ENCODE measurements at places on chromosomes 16 and 17.
A peak's percentile ranks its signal among the peaks of the same experiment; 100 is the strongest.

GRCh38 chr17:81365148-81365600 lies 30.1 kb upstream of the BAHCC1 start:
- no peak for DNase-seq

DNA sequence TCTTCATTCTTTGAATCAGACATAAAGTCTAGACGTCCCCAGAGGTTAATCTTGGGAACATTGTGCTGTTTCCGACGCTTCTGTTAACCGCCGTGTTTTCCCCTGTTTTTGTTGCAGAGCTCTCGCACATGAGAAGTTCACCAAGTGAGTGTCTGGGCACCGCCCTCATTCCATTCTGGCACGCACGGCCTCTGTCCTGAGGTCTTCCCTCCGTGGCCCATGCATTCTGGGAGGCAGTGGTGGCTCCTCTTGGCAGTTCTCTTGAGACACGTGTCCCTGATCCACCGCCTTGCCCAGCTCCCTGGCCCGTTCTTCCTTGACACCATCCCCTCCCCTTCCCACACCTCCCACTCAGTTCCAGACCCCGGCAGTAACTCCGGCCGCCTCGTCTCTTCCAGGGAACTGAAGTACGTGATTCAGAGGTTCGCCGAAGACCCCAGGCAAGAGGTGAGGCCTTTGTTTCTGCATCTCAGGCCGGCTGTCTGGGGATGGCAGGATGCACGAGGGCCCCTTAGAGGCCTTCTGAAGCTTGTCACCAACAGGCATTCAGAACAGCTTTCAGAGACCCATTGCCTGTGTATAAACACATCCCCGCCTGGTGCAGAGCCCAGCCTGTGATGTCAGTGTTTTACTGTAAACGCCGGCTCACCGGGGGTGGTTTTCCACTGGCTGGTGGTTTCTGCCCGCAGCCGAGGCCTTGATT lies 85.9 kb upstream of the PLCG2 start:
- peak; percentile 68 for DNase-seq

DNA sequence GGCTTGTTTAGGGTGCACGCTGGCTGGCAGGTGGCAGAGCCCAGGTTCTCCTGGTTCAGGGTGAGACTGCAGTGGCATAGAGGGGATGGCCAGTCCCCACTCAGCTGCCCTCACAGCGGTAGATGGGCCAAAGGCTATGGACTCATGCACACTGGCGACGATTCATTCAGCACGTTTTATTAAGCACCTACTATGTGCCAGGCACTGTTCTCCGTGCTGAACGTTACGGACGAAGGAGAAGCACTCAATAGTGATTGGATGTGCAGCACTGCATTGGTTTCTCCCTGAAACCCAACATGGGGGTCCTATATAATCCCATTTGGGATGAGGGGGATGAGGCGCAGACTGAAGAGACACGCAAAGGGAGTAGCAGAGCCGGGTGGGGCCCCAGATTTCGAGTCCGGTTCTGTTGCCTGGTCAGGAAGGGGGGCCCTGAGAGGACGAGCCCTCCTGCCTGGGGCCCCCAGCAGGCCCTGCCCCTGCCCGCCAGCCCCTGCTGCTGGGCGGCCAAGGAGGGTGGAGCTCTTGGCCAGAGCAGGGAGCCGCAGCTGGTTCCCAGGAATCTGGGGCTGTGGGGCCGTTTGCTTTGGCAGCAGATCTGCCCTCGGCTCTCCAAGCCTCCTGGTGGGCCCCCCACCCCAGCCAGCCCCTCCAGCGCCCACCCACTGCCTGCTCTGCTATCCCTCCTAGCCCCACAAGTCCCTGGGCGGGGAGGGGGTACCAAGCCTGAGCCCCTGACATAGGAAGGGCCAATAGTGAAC lies 8.8 kb downstream of the GLIS2 start:
- no peak for DNase-seq

DNA sequence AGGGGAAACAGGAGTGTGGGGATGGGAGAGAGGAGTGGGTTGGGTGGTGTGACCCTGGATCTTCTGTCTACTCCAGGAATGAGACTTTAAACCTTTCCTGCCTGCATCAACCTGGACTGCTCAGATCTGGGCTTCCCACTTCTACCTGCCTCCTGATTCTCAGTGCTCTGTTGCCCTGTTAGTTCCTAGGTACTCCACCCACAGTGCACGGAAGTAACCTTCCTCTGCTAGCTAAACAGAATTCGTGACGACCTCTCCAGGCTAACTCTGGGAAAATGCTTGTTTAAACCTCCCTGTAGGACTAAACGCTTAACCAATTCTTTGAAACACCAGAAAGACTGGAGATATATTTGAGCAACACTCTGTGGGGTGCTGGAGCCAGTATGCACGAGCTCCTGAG lies 83.4 kb upstream of the CLEC3A start:
- no peak for DNase-seq

GRCh38 chr16:79964104-79964503 lies 363.6 kb upstream of the MAF start:
- DNase-seq, result no peak

DNA sequence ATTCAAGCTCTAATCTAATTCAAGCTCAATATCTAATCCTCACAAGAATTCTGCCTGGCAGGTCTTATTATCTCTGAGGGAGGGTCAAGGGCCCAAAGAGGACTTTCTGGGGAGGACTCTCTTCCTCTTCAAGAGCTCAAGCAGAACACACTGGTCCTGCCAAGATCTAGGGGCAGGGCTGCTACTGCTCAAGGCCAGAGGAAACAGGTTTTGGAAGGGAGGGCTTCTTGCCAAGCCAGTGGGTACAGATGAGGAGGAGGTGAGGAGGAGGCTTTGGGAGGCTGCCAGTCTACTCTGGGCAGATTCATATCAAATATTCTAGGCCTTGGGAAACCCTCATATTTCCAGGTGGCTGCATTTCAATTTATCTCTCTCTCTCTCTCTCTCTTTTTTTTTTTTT lies 51.8 kb upstream of the IL34 start:
- no peak for DNase-seq

- DNase-seq, result no peak
Measured at GRCh38 chr17:1027044-1027443, 30.1 kb downstream of the TIMM22 start.

DNA sequence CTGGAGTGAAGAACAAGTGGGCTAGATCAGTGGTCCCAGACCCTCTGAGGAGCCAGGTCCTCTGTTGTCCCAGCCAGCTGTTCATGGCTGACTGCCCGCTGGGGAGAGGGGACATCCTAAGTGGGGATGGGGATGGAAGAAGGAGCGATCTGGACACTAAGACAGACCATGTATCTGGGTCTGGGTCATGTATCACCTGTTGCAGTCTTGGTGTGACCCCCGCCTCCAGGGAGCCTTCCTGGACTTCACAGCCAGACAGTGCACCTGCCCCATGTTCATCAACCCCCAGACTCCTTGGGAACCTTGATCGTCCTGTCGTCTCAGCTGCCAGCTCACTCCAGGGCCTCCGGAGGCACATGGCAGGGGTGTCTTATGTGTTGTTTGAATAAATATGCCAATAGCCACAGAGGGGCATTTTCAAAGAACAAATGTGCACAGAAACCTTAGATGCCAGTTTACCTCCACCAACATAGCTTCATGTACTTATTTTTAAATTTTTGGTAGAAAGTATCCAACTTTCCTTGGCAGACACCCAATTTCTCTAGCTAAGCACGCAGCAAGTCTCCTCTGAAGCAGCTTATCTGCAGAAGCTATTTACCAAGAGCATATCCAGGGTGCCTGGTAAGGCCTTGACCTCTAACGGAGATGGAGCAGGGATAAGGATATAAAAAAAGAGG lies 43.2 kb downstream of the CRISPLD2 start:
- no peak for DNase-seq

- no peak for DNase-seq
Measured at GRCh38 chr17:74165797-74166365, 37.6 kb upstream of the RPL38 start.

GRCh38 chr16:8900343-8900742 lies 18.2 kb downstream of the LITAFD start:
- DNase-seq, result no peak

GRCh38 chr17:21036361-21036881 lies 6.4 kb downstream of the USP22 start:
- no peak for DNase-seq

- no peak for DNase-seq
Measured at GRCh38 chr16:30983289-30983889, 1.6 kb upstream of the HSD3B7 start.

GRCh38 chr17:13403982-13404946 lies 197.5 kb downstream of the HS3ST3A1 start:
- DNase-seq, result no peak

- no peak for DNase-seq
Measured at GRCh38 chr17:57459286-57459915, 203.1 kb downstream of the MSI2 start.

DNA sequence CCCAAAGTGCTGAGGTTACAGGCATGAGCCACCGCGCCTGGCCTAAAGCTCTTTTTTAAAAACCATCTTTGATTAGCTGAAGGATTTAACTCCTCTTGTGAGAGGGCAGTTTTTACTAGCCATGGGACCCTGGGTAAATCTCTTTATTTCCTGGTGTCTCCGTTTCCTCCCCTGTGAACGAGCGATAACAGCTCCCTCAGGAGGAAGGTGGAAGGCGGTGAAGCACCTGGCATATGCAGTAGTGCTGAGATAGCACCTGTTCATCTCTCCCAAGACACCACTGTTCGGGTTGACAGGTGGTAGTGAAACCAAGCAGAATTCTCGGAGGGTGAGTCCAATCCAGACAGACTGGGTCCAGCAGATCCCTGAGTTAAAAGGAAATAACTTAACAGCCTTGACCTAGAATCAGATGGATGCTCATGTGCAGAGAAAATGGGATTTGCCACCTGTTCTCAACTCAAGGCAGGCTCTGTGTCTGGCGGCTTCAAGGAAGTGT lies 86.2 kb downstream of the CRISPLD2 start:
- no peak for DNase-seq

- no peak for DNase-seq
Measured at GRCh38 chr17:2030779-2031163, 818 bp downstream of the DPH1 start.

GRCh38 chr16:89593841-89594240 lies 18.3 kb downstream of the CPNE7 start:
- DNase-seq, result no peak

DNA sequence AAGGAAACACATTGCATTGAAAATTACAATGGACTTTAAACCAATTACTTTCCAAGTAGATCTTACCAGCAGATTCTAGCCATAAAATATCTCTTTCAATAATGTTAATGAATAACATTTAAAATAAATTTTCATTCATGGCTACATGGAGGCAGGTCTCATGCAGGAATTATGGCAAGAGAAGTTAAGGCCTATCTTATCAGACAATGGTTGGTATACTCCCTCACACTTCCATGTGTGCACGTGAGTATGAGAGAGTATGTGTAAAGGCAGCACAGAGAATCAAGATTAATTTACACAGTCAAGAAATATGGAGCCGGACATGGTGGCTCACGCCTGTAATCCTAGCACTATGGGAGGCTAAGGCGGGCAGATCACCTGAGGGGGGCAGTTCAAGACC lies 76.5 kb downstream of the HELZ start:
- no peak for DNase-seq

All from AG09309 (cell line).